ENCODE measurements at places on chromosomes 13 and 19.

DNA sequence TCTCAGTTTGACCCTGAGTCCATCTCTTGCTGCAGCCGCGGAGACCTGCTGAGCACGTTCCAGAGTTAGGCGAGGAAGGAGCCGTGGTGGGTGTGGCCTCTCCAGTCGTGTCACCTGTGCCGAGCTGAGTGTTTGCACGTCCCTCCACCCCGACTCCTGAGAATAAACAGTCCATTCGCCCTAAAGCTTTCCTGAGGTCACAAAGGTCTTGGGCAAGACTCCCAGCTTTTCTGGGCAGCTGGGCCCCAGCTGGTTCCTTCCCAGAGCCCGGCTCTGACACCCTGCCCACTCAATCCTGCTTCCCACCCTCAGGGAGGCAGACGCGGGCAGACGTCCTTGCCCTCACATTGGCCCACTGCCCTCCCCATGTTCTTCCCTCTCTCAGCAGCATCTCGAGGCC lies 142.2 kb downstream of the KCTD15 start:
- no peak for DNase-seq

GRCh38 chr13:100306030-100306429 lies 217.1 kb downstream of the PCCA start:
- no peak for DNase-seq

- DNase-seq = no peak
Observed at GRCh38 chr13:43596924-43597598, 189.7 kb downstream of the ENOX1 start.

GRCh38 chr19:48398375-48399235 lies 5.1 kb downstream of the GRIN2D start:
- peak; percentile 96 for DNase-seq

DNA sequence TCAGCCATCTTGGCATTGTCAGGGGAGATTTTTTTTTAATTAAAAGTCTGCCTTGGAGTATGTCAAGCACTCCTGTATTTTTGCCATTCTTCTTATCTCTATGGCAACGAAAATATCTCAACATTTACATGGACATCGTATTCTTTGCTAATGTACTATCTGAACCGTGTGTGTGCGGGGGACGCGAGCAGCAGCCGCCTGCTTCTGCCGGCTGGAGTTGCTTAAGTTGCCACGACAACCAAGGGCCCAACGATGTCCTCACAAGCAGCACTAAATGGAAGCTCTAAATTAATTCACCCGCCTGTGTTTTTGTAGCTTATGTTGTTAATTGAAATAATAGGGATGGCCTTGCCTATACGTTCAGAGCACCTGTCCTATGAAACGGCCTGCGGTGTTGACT lies 309.5 kb downstream of the TEX29 start:
- no peak for DNase-seq
